ENCODE measurements at places on chromosomes 11 and 22.
A peak's percentile ranks its signal among the peaks of the same experiment; 100 is the strongest.

DNA sequence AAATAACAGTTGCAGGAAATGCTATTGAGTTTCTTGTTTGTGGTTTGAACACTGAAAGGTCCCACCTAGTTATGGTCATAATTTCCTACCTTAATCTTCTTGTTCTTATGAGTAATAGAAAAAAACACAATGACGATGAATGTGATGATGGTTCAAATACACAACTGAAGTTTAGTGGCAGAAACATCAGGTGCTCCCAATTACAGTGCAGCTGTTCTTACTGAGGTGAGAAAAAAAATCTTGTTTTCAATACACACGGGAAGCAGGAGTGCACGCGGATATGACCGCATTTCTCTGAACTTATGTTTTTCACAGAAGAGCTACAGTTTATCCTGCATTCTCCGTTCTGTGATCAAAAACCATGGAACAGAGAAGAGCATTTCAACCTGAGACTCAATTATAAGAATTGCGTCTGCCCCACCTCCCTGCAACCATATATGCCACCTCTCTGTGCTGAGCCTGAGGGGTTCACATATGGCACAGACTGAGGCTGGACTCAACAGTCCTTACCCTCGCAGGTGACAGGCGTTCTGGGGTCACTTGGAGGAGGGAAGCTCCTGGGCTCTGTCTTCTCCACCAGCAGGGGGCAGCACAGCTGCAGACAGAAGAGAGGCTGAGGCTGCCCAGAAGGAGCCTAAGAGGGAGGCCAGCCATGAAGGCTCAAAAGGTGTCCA lies 99.7 kb upstream of the IGLL5 start:
- DNase-seq, result peak; percentile 51

DNA sequence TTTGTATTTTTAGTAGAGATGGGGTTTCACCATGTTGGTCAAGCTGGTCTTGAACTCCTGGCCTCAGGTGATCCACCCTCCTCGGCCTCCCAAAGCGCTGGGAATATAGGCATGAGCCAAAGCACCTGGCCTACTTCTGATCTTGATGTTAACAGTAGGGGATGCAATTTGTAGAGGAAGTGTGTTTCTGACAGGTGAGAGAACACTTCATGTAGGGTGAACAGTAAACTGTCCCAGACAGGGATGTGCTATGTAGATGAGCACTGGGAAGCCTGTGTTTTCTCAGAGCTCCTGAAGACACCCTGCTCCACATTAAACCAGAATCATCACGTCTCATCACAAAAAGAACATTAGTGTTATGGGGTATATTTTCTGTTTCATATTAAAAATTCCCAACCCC lies 45.1 kb downstream of the UBASH3B start:
- DNase-seq, result no peak

- no peak for DNase-seq
Observed at GRCh38 chr11:76035020-76035419, 171.3 kb downstream of the WNT11 start.

GRCh38 chr11:119263352-119263940 lies 53.5 kb downstream of the MCAM start:
- no peak for DNase-seq

GRCh38 chr11:69261116-69261515 lies 32.8 kb upstream of the MYEOV start:
- DNase-seq, result no peak

DNA sequence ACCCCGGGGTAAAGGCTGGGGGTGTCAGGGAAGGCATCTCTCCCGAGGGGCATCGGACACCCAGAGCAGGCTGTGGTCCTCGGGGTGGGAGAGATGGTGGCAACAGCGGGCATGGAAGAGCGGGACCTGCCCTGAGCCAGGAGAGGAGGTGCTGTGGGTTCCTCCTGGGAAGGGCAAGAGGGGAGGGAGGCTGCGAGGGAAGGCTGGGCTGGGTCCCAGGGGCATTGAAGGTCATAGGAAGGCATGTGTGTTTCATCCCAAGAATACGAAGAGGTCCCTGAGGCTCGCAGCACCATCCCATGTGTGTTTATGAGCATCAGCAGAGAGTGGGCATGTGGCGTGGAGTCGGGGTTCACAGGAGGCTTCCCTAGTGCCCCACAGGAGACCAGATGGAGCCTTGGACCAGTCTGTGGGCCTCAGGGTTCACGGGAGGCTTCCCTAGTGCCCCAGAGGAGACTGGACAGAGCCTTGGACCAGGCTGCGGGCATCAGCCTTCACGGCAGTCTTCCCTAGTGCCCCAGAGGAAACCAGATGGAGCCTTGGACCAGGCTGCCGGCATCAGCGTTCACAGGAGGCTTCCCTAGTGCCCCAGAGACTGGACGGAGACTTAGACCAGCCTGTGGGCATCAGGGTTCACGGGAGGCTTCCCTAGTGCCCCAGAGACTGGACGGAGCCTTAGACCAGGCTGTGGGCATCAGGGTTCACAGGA lies 420.6 kb downstream of the BRD1 start:
- no peak for DNase-seq

DNA sequence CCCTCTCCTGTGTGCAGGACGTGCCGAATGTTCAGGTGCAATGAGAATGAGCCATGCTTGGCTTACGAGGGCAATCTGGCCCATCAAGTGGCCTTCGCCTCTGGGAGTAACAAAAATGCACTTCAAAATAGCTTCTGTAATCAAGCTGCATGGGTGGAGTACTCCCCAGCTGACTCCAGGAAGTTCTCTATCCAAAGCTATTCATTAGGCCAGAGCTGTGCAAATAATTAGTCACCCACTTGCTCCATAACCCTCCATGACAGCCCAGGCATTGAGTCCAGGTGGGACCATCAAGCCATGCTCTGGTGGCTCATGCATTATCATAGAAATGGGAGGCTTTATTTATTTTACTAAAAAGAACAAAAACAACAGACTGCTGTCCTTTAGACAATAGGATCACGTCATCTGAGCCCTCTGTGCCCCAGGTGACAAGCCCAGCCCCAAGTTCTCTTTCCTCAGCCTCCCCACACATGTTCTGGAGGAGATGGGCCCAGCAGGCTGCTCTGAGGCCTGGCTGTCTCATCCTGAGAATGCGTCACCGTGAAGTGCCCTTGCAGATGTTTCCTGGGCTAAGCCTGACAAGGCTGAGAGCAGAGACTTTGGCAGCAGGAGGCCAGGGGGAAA lies 244.7 kb downstream of the ETS1 start:
- DNase-seq, result peak; percentile 61

GRCh38 chr11:15346907-15347306 lies 232.2 kb downstream of the INSC start:
- DNase-seq, result no peak

DNA sequence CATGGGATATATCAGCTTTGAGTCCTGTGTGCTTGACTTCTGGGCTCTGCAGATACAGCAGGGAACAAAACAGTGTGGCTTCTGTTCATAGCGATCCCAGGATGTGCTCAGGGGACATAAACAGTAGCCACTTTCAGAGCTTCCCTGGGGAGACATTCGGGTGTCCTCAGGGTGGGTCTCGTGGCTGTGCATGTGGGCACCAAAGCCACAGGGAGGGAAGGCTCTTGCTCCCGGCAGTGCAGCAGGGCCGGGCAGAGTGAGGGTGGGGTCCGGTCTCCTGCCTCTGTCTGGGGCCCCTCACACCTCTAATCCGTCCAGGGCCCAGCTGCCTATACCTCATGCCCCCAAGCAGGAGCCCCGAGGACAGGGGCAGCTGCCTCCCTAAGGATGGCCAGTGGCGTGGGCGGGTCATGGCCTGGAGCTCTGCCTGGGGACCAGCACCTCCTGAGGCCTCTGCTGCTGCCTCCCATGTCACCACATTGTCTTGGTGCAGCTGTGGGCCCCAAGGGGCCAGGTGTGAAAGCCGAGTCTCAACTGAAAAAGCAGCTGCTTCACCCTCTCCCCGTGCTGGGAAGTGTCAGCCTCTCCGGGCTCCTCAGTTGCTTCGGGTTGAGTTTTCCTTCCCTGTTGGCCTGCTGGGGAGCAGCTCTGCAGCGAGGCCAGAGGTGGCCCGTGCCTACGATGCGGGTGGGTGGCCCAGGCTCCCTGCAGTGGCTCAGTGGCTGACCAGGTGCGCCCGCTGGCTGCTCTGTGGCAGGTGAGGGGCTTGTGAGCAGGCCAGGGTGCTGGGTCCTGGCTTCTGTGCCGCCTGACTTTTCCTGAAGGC lies 3.8 kb downstream of the TPCN2 start:
- DNase-seq, result no peak

- DNase-seq, result no peak
Observed at GRCh38 chr11:28838741-28839140, 730.6 kb downstream of the METTL15 start.

- DNase-seq, result no peak
Observed at GRCh38 chr11:106474274-106474673, 396.8 kb downstream of the AASDHPPT start.

Data from T follicular helper cell (primary cell).